ENCODE measurements at places on chromosomes 6 and 20. TPM values are rescaled to one million over a fixed set of nuclear protein-coding genes. Genes with fewer than 3 reads are reported as not detected.

DNA sequence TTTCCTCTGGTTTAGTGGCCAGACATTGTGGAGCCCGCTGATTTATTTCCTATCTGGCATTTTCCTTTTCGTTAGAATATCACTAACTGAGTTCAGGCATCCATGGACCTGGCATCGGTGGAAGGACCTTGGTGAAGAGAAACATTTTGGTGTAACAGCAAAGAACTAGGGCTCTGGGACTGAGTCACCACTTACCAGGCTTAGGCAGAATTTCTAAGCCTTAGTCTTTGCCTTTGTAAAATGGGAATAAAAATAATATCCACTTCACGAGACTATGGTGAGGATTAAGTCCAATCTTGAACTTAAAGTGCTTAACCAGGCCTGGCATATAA lies 42.0 kb upstream of the ENPP1 start:
- DNase-seq, result no peak

DNA sequence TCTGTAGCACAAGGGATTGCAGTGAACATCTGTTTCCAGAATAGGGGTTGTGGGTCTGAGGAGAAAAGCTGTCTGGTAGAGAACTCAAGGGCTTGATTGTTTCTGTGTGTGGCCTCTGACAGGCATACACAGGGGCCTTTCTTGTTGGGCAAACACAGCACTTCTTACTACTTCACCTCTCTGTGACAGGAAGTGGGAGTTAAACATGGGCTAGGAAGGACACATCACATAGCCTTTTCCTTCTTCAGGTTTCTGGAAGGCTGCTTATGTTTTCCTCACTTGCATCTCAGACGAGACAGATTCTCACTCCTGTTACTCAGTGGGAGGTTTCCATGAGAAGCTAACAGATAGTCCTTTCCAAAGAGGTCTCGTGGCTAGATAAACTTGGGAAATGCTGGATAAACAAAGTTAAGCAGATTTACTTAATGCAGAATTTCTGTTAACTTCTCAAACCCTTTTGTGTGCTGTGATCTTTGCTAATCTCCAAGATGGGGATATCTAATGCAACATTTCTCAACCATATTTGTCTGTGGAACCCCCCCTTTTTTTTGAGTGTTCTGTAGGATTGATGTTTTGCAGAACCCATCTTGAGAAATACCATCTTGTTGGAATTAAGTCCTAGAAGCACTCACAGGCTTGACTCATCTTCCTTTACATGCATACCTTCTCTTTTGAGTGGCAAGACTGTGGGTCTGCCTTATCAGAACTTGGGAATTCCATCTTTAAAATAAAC lies 41.9 kb upstream of the RNF8 start:
- no peak for DNase-seq

- DNase-seq, result no peak
Observed at GRCh38 chr6:11854408-11855165, 76.0 kb upstream of the ADTRP start.

DNA sequence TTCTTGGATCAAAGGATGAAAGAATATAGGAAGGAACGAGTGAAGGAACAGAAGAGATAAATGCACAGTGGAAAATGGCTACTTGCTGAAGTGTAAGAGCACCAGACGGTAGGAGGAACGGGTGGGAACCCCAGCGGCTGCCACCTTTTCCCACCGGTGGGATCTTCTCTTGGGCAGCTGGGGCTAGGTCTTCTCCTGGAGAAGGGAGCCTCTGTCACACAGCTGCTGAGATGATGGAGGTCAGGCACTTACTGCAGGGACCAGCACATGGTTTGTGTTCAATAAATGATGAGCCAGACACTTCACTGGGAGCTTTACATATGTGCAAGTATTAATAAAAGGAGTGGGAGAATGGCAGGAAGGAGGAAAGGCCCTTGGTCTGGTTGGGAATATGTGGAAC lies 123.7 kb downstream of the AGPAT4 start:
- no peak for DNase-seq

GRCh38 chr20:22106308-22106938 lies 401.0 kb downstream of the PAX1 start:
- DNase-seq, result no peak

DNA sequence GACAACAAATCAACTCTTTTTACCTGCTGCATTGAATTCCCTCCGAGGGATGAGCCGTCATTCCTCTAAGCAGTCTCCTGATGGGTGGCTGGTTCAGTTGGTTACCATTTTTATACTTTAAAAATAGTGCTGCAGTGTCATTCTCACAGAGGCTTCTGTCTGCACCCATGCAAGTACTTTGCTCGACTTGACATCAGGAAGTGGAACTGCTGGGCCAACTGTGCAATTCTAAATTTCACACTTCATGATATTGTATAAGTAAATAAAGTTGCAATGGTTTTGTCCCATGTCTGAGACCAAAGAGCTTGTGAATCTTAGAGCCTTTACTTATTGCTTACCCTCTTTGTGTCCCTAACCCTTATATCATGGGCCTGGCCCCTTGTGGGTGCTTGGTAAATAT lies 2.5 kb downstream of the BTN3A1 start:
- DNase-seq, result no peak

GRCh38 chr6:145069966-145070365 lies 665.4 kb downstream of the EPM2A start:
- DNase-seq, result no peak

GRCh38 chr6:36402481-36402880 lies 15.0 kb upstream of the ETV7 start:
- no peak for DNase-seq

DNA sequence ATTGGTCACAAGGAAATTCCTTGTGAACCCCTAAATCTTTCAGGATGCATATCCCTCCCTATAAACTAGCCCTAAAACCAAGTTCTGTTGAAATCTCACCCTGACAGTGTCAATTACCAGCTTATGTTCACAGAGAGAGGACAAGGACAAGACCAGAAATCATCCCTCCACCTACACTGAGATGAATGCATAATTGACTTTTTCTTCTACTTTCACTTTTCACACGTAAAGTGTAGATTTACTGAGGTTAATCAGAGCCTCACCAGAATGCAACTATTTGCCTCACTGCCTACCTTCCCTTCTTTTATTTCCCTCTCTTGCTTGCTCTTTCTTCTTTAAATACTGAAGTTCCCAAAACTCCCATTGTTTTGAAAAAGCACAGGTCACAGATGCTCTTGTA lies 15.3 kb upstream of the NKAIN2 start:
- DNase-seq, result no peak

- DNase-seq, result no peak
Observed at GRCh38 chr20:31815408-31816188, 3.6 kb upstream of the MYLK2 start.

- no peak for DNase-seq
Observed at GRCh38 chr6:14499841-14500240, 382.3 kb downstream of the CD83 start.

GRCh38 chr6:158772851-158773371 lies 46.3 kb downstream of the EZR start:
- no peak for DNase-seq

The SERPINB1 gene
- 40.4 TPM for total RNA-seq

The ZFP57 gene
- total RNA-seq, result 9.2 TPM
